AG08396 (cell line): ENCODE measurements at places on chromosomes 2 and 18.

DNA sequence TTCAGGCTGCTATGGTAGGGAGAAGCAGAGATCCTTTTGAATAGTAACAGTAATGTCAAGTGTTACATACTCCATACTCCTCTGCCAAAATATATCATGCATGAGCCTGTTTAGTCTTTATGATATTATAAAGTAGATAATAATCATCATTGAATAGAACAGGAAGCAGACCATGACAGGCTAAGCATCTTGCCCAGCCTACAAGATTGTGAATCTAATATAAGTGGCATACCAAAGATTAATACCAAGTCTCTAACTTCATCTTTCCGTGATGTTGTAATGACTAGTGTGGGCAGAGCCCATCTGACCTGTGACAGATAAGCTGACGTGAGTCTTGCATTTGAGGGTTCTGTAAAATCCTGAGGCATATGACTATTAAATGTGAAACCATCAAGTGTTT, 13.1 kb downstream of the NDUFB3 start:
- no peak for DNase-seq

DNA sequence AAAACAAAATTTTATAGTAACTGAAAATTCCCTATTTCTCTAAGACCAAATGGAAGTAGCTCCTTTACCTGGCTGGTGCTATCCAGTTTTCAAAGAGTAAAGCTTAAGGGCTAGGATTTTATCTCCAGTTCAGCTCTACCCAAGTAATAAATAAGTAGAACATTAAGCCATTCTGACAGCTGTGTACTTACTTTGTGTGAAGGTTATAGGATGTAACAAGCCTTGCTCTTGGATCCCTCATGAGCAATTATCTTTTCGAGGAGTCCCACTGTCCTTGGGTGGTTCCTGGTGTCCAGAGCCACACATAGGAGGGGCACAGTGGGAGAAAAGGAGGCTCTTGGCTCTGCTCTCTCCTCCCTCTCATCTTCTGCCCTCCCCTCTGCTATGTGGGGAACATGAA, 45.5 kb downstream of the KIF5C start:
- no peak for DNase-seq

- no peak for DNase-seq
Measured at GRCh38 chr2:202270487-202270886, 4.9 kb downstream of the NOP58 start.

- DNase-seq, result no peak
Measured at GRCh38 chr2:69184224-69184623, 171.2 kb downstream of the ANTXR1 start.

- no peak for DNase-seq
Measured at GRCh38 chr2:1134629-1135028, 184.0 kb downstream of the SNTG2 start.

GRCh38 chr18:34639687-34640086, 70.4 kb upstream of the DTNA start:
- no peak for DNase-seq

GRCh38 chr2:47039489-47039870, 115.6 kb downstream of the STPG4 start:
- no peak for DNase-seq

DNA sequence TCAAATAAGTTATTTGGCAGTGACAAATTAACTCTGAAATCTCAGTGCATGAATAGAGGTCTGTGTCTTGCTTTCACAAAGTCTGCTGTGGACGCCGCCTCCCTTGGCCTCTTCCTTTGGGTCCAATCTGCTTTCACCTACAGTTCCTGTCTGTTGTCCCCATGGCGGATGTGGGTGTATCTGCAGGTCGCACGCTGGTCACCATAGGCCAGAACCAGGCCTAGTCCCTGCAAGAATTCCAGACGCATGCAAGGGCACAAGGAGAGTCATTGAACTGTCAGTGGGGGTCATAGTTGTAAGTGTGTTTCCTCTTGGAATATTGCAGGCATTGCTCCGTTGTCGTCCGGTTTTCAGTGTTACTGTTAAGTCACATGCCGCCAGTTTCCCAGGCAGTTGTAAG, 7.4 kb downstream of the SOCS6 start:
- DNase-seq, result no peak

- DNase-seq, result no peak
Measured at GRCh38 chr2:51920509-51920908, 888.6 kb upstream of the NRXN1 start.

- no peak for DNase-seq
Measured at GRCh38 chr2:201947287-201947686, 86.4 kb upstream of the FZD7 start.

DNA sequence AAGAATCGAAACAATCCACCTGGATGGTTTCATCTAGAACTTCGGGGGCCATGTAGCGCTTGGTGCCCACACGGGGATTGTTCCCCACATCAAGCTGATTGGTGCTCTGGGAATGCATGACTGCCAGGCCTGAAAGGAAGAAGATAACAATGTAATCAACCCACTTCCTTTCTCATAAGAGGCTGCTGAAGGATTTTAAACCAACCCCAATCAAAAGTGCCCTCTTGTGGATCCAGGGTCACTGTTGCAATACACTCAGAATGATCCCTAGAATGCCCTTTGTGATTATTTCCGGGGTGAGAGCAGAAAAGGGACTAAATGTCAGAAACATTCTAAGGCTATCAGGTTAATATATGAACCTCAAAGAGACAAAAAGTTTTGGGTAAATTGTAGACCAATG, 115.2 kb downstream of the ACVR1 start:
- DNase-seq, result no peak
